T-helper 2 cell treated with Interferon-gamma antibody and Interleukin-4, amounts not matched to agents 5 μg/mL and 100 μg/mL, for 36 hours (primary cell): ENCODE measurements at places on chromosomes 6 and 20.
A peak's percentile ranks its signal among the peaks of the same experiment; 100 is the strongest.

DNA sequence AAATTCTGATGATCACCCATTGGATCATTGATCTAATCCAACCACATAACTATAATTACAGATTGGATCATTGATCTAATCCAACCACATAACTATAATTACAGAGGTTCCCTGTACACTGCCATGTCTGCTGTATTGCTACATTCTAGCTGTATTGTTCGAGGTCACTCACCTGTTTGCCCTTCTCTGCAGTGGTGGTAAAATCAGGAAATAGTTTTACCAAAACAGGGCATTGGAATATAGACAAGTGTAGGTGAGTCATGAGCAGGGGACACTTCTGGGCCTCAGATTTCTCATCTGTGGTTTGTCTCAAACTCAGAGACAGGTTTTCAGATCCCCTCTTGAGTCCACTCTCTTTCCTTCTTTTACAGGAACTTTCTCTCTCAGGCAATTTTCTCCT lies 9.0 kb upstream of the AFDN start:
- no peak for DNase-seq

DNA sequence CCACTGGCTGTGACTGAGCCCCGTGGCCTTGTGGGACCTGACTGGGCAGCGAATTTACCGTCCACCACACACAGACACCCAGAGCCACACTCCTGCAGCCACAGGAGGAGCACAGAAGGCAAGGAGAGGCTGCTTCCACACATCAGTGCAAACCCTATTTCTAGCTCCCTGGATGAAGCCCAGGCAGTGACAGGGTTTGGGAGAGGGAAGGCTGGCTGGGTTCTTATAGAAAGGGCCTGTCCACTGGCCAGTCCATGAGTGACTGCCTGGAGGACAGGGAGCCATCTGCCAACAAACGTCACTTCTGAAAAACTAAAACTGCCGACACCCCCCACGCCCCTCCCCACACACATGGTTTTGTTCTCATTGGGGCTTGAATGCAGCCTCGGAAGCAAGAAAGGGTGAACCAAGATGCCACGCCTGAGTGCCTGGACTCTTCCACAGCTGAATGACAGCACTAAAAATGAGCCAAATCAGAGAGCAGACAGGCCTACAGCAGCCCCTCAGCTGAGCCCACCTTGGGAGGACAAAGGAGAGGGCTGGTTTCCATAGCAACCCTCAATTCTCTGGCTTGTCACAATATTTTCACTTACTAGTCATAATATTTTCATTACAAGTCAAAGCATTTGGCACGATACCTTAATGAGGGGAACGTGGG lies 38.4 kb downstream of the RRBP1 start:
- DNase-seq, result no peak

GRCh38 chr6:169839898-169840631 lies 88.6 kb downstream of the ERMARD start:
- DNase-seq, result no peak

GRCh38 chr6:170150590-170150945 lies 140.3 kb downstream of the DLL1 start:
- no peak for DNase-seq

- no peak for DNase-seq
Observed at GRCh38 chr6:150866991-150867501, 1.5 kb downstream of the MTHFD1L start.

DNA sequence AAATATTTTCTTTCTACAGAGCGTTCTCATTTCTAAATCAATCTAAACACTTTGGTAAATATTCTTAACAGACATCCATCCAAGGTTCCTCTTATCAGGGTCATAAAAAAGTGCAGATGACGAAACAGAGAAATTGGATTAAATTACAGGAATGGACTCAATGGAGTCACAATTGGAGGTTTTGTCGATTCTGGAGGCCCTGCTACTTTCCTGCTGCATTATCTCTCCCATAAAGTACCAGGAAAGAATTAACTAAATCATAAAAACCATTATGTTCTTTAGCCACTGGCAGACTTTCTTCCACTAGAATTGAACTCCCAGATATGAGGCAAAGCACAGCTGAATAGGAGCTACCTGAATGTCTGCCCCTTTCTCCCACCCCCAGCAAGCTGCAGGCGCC lies 610.6 kb downstream of the HDGFL1 start:
- no peak for DNase-seq

- DNase-seq, result no peak
Observed at GRCh38 chr6:44435500-44435899, 48.0 kb downstream of the CDC5L start.

GRCh38 chr6:118980063-118980462 lies 45.1 kb upstream of the MCM9 start:
- no peak for DNase-seq

GRCh38 chr6:12968290-12968689 lies 251.7 kb downstream of the PHACTR1 start:
- no peak for DNase-seq

DNA sequence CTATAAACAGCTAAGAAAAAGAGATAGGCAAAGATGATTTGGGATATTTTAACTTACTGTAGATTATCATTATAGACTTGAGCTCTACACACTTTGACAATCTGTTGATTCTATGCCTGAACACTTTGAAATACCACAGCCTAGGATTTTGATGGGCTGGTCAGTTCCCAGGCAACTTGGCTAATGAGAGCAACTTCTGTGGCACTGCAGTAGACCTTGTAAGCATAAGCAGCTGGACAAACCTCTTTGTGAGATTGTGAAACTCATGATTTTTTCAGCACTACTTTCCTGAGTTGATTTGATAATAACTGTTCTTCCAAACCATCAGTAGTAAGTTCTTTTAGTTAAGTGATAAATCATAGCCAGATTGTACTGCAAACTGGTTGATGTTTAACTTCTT lies 27.1 kb upstream of the ELOVL5 start:
- DNase-seq, result no peak

DNA sequence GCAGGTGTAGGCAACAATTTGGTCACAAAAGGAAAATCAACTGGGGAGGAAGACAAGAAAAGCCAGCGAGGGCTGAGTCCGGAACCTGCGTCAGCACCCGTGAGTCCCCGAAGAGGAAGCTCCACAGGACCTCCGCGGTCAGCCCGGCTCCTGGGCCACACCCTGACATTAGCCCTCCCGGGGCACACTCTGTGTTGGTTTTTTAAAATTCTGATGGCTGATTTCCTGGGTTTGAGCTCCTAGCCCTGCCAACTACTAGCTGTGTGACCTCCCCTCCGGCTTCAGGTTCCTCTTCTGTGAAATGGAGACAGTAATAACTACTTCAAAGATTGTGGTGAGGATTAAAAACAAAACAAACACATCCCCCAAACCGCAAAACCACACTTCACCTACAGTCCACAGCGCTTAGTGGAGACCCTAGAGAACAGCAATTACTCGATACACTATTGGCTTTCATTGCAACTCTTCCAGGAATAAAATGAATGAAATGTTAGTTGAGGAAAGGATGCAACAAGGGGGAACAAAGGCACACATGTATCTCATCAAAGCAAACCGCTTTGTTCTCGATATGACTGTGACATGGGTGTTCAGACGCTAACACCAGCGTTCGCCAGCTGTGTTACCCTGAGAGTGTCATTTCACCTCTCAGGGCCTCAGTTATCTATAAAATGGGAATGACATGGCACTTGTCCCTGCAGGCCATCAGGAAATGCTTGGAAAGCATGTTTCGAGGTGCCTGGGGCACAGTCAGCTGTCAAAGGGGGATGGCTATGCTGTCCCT lies 985 bp downstream of the ZBP1 start:
- peak; percentile 80 for DNase-seq

DNA sequence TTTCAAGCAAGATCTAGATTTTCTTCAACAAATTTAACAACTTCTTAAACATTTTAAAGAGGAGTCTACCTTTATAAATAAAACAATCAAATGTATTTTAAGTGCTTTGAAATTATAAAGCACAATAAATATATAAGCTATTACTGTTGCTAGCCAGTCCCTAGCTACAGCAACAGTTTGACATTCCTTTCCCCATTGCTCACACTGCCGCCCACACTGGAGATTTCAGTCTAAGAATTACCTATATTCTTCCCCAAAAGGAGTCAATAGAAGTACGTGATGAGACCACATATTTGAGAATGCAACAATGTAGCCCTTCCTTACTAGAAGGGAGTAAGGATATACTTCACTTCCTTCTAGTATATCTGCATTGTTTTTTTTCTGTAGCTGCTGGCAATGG lies 65.3 kb upstream of the RNF146 start:
- DNase-seq, result no peak

- DNase-seq, result no peak
Observed at GRCh38 chr20:64113444-64113775, 6.0 kb upstream of the NPBWR2 start.

DNA sequence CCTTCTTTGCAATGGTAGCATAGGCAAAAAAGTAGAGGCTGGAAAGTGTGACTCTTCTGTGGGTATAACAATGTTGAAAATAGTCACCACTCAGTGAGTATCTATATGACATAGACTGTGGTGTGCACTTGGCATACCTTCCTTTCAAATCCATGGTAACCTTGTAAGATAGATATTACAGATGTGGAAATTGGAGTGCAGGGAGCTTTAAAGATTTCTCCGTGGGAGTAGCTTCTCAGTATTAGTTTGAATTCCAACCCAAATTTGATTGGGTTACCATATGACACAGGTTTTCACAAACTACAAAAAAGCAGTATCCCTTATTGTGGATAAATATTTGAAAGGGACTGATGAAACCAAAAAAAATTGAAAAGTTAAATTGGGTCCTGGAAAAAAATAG lies 163.8 kb downstream of the CLVS2 start:
- DNase-seq, result no peak

DNA sequence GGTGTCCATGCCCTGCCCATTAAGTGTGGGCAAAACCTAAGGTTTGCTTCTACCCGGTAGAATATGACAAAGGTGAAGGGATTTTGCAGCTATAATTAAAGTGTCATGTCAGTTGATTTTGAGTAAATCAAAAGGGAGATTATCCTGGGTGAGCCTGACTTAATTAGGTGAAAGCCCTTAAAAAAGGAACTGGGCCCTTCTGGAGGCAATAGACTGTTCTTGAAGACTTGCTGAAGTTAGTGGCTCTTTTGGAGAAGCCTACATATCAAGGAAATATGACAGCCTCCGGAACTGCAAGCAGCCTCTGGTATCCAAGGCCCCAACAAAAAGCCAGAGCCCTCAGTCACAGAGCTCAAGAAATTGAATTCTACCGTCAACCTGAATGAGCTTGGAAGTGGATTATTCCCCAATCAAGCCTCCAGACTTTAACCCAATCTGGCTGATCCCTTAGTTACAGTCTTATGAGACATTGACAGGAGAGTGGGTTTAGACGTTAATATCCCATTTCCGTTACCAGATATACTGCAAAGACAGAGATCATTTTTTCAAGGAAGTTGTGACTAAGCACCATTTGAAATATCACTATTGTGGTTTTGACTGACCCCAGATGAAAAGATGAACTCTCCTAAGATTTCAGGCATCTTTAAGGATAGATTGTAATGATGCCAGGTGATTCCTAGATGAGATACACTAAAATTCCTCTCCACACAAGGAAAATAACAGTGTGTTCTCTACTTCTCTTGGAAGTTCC lies 303.4 kb downstream of the PLCB1 start:
- DNase-seq, result no peak

DNA sequence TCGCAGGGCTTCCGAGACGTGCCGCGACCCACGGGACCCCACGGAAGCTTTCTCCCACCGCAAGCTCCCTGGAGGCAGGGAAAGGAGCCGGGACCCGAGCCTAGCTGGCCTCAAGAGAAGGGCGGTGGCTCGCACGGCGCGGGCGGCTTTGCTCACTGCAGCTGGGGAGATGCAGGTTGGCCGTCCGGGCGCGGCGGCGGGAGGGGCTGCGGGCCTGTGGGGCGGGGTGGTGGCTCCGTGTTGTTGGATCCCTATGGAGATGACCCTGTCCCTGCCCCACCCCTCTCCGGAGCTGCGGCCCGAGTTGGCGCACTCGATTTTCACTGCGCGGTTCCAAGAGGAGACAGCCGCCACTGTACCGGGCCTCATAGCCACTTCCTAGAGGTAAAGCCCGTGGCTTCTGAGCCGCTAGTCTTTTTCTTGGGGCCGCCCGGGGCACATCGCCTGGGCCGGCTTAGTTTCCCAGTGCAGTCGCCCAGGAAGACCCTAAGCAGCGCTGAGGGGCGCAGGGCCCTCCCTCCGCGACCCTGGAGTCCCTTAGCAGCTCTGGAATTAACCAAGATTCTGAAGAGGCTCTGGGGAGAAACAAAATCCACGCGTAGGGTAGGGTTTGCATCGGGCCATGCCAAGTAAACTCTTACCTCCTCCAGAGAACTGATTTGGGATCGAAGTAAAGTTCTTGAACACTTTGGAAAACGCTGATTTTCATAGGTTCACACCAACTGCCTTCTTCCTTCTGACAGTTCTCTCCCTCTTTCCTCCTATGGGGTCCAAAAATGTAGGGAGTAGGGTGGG lies at the start of gene ECT2L:
Gene ECT2L, plus strand, starts transcription at position 279 of the 795 bp plus-strand sequence. CDS start 17,188 bp downstream, outside the sequence.
- no peak for DNase-seq

DNA sequence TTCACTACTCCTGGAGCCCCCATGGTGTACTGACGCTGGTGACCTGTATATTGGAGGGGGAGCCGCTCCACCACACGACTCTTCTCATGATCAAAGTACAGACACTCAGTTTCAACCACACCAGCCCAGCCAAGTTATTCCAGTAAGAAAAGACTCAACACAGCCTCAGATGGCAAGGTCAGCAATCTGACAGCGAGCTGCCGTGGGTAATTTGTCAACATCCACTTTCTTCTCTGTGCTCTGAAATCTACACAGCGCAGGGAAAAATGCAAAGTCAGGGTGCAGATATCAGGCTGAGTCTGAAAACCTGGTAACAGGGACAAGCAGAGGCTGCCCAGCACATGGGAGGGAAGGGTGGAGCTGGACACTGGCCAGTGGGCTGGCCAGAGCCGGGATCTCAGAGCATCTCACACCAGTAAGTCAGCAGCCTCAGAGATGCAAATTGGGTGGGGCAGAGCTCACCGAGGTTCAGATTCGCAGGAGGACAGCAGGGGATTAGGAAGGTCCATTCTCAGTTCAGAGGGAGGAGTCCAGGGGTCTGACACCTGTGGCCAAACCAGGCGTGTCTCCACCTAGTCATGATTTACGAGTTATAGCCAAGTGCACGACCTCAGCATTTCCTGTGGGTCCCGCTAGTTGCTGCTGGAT lies 44.5 kb upstream of the RPS6KA2 start:
- no peak for DNase-seq

DNA sequence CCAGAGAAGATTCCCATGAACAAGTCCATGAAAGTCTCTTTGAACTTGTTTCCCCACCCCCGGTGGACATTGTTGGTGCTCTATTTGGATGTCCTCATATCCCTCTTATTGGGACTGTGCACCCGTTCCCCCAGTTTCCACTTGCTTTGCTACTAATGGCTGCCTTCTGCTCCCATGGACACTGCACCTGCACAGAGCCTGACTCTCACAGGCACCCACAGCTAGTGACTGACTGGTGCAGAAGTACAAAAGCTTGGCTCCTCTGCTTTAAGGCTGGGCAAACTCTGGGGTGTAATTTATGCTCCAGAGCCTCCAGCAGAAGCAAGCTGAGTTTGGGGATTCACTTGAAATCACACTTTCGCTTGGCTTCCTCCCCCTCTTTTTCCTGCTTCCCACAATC lies 239.9 kb upstream of the BTBD3 start:
- DNase-seq, result no peak

DNA sequence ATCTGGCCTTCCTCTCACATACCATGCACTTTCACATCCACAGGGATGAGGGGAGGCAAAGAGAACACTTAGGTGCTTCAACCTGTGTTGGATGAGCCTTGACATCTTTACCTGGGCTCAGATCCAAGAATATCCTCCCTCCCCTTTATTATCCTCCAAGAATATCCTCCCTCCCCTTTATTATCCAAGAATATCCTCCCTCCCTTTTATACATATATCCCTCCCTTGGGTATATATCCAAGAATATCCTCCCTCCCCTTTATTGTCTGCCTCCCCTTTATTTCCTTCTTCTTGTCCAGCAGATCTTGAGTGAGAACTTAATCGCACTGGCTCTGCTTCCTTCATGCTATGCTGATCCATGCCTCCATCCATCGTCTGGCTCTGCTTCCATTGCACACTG lies 30.3 kb downstream of the LAMA4 start:
- DNase-seq, result no peak
